NCI-H1105 (cell line): ENCODE measurements at places on chromosomes 16 and 17.

DNA sequence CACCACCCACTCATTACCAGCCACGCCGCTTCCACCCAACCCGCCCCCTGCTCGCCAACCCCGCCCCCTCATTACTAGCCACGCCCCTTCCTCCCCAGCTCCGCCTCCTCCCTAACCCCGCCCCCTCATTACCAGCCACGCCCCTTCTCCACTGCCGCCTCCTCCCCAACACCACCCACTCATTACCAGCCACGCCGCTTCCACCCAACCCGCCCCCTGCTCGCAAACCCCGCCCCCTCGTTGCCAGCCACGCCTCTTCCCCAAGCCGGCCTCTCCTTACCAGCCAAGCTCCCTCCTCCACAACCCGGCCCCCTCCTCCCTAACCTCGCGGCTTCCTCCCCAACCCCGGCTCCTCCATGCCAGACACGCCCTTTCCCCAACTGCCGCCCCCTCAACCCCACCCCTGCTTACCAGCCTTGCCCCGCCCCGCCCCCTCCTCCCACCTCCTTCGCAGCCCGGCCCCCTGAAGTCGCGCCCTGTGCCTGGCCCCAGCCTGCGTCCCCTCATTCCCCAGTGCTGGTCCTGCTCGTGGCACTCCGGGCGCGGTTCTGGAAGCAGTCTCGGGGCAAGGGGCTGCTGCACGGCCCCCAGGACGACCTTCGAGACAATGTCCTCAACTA, 7.3 kb downstream of the SLC22A31 start:
- DNase-seq = no peak

DNA sequence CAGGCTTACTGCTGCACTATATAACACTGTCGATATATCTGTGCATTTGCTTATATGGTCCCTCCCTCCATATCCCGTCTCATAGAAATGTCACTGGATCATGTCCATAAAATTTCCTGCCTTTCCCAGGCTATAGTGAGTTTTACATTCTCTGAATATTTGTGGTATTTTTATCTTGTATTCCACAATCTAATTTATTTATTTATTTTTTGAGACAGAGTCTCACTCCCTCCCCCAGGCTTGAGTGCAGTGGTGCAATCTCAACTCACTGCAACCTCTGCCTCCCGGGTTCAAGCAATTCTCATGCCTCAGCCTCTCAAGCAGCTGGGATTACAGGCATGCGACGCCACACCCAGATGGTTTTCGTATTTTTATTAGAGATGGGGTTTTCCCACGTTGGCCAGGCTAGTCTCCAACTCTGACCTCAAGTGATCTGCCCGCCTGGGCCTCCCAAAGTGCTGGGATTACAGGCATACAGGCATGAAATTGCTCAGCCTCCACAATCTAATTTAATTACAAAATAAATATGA, 12.9 kb downstream of the TRIM37 start:
- DNase-seq = no peak

- peak; percentile 96 for DNase-seq
Measured at GRCh38 chr16:30378236-30379157, 3.9 kb downstream of the SEPTIN1 start.

GRCh38 chr17:28475151-28475900, 1.9 kb downstream of the SLC13A2 start:
- no peak for DNase-seq

GRCh38 chr17:5794881-5795506, 210.7 kb upstream of the NLRP1 start:
- no peak for DNase-seq
